ENCODE measurements at places on chromosomes 6 and 20.
A peak's percentile ranks its signal among the peaks of the same experiment; 100 is the strongest.

DNA sequence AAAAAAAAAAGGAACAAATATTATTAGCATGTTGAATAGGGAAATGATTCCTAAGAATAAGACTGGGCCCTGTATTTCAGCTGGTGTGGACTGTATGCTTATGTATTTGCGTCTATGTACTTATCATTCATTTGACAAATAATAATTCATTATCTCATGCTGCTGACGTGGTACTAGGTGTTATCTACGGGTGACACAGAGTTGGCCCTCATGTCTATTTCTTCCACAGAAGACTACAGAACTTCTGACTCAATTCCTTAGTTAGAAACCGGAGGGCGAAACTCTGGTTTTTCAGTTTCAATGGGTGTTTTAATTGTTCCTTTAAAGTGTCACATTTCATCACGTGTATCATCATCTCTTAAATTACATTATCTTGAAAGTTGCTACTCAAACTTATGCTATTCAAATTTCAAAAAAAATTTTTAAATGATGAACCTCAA, 305.9 kb downstream of the CLIC5 start:
- no peak for DNase-seq

DNA sequence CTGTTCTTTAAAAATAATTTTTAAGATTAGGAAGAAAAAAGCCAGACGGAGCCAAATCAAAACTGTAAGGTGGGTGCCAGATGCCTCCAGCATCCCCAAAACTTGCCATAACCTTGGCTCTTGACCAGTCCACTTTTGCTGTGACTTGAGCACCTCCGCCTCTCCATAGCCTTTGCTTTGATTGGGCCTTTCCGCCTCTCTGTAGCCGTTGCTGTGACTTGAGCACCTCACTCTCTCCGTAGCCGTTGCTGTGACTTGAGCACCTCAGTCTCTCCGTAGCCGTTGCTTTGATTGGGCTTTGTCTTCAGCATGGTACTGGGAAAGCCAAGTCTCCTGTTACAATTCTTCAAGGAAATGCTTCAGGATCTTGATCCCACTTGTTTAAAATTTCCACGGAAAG, 73.0 kb downstream of the YTHDF1 start:
- DNase-seq = no peak

GRCh38 chr6:127641905-127642304, 64.9 kb downstream of the C6orf58 start:
- DNase-seq = no peak

DNA sequence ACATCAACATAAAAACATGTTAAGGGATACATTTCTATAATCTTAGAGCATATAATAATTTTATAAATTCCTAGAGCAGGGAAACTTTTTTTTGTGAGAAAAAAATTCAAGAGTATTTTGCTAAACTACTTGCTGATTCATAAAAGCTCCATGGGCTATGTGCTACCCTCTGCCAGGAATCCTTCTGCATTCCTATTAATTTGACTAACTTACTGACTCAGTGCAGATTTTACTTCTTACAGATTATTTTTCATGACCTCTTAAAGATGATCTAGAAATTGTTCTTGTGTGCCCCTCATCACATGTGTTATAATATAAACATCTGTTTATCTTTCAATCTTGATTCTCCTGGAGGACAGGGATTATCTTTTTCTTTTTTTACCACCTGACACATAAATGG, 5.7 kb downstream of the VTA1 start:
- no peak for DNase-seq

DNA sequence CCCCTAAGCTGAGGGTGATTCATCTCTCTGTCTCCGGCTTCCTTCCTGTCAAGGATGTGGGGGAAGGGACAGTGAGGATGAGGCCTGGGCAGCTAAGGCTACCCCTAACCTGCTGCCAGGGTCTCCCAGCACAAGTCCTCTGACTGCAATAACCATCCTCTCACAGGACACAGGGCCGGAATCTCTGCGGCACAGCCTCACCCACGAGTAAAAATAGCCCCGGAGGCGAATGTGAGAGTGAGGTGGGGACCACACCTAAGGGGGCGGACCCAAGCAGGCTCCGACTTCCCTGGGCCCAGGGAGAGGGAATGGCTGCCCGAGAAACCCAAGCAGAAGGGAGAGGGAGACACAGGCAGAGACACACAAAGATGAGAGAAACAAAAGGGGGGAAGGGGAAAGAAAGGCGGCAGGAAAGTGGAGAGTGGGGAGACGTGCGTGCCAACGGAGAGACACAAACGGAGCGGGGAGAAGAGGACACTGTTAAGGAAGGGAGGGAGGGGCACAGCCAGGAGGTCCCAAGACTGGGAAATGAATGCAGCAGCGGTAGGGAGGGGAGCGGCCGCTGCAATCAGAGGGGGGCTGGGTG, 1.4 kb downstream of the CLIC1 start:
- DNase-seq = peak; percentile 82

DNA sequence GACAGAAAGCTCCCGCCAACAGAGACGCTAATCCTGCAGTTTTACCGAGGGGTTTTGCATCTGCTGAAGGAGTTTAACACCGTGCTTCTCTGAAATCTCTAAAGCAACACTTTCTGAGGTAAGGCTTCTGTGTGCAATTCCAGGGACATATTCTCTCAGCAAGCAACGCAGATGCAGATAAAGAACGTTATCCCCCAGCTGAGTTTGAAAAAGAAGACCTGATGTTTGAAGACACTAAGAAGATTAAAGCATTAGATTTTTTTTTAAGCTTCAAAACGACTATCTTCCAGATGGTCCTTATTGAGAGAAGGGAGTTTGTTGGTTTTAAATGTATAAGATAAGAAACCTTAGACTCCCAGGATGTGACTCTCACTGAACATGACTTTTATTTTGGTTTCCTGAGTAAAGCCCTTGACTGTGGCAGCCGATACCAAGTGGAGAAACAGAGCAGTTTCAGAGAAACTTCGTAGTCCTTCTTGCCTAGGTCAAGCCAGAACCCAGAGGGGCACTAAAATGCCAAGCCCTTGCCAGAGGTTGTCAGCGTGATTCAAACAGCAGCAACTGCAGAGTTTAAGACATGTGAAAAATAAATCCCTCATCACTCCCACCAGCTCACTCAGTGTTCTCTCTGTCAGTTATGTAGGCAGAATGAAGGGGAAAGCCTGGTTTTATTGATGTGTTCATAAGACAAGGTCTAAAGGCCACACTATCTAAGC, 353.3 kb upstream of the CNR1 start:
- no peak for DNase-seq

DNA sequence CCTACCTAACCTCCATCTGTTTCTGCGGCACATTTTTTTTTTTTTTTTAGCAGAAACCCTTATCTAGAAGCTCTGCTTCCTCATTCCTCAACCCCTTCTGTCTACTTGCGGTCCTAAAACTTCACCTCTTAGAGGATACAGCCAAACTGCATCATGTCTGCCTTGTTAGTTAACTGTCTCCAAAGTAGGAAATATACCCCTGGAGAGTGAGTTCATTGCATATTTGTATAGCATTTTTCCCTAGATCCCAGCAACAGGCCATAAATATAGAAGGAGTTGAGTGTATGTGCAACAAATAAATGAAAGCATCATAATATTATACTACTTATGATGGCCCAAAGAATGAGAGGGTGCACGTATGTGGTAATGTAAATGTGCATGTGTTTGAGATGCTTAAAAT, 1288.6 kb upstream of the GJE1 start:
- no peak for DNase-seq

- DNase-seq = no peak
These were observed 405.7 kb downstream of the RNF144B start for GRCh38 chr6:18792866-18793265.

- no peak for DNase-seq
These were observed 41.0 kb downstream of the SLC9A8 start for GRCh38 chr20:49853640-49854039.

- DNase-seq = no peak
These were observed 125.8 kb upstream of the SPTLC3 start for GRCh38 chr20:12882832-12883506.

DNA sequence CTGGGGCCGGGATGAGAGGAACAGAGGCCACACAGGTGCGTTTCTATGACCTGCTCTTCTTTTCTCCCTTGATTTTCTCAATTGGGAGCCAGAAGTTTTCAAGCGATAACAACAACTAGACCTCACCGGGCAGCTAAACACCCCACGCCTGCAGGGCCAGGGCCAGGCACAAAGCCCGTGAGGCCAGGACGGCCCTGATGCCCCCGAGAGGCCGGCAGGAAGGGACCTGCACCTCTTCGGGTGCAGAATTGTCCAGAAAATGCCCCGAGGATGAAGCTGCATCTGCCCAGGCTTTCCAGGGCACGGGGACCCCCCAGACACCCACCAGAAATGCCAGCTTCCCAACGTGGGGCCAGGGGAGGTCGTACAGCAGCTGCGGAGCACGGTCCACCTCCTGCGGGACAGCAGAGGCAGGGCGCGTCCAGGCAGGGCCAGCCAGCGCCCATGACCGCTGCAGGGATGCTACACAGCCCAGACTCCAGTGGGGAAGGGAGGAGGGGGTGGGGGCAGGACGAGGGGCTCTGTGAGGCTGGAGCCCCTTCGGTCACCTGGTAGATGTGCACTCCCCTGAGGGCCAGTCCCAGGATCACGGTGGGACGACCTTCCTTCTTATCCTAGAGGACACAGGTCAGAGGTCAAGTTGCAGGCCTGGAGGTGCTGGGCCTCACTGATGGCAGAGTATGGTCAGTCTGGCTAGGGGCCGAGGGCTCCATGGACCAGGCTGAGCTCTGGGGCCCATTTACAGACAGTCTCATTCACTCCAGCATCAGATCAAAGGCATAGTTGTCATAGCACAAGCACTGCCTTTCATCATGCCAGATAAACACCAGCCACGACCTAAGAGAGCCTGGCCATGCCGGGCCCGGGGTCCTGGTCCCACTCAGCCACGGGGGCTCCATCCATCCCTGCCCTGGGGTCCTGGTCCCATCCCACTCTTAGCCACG, 16.4 kb downstream of the FRMD1 start:
- no peak for DNase-seq

GRCh38 chr20:48818481-48818987, 9.3 kb downstream of the PREX1 start:
- DNase-seq = no peak

GRCh38 chr6:52161689-52162438, 24.3 kb upstream of the IL17A start:
- DNase-seq = no peak

DNA sequence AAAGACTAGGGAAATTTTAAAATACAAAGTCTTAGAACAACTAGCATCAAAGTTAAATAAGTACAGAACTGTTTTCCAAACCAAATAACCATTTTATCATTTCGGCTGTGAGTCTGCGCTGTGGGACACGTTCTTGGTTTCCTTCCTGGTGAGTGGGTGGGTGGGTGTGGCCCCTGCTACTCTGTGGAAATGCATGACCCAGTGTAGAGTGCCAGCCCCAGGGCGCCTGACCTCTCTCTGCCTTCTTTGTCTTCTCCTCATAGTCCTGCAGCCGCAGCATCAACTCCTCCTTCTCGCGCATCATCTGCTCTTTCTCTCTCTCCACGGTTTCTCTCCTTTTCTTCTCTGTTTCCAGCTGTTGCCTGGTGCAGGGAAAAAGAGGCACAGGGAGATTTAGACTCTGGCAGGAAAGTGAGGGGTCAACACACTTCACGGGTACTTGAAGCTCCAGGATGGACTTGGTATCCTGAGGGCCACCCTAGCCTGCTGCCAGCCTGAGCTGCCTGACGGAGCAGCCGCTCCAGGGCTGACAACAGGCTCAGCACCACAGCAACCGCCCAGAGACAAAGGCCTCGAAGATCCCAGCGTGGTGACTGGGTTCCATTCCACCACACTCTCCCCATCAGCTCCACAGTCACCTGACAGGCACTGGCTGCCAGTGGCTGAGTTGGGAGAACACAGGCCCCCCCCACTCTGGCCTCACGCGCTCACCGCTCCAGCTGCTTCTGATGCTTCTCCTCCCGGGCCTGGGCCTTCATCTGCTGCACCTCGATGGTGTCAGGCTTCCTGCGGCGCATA, 48.4 kb downstream of the EZR start:
- no peak for DNase-seq

- peak; percentile 70 for DNase-seq
These were observed 824 bp downstream of the MPC1 start for GRCh38 chr6:166381733-166382499.

GRCh38 chr6:112770308-112770707, 423.2 kb downstream of the RFPL4B start:
- DNase-seq = no peak

- no peak for DNase-seq
These were observed 36.1 kb upstream of the NKX2-4 start for GRCh38 chr20:21433329-21433890.

DNA sequence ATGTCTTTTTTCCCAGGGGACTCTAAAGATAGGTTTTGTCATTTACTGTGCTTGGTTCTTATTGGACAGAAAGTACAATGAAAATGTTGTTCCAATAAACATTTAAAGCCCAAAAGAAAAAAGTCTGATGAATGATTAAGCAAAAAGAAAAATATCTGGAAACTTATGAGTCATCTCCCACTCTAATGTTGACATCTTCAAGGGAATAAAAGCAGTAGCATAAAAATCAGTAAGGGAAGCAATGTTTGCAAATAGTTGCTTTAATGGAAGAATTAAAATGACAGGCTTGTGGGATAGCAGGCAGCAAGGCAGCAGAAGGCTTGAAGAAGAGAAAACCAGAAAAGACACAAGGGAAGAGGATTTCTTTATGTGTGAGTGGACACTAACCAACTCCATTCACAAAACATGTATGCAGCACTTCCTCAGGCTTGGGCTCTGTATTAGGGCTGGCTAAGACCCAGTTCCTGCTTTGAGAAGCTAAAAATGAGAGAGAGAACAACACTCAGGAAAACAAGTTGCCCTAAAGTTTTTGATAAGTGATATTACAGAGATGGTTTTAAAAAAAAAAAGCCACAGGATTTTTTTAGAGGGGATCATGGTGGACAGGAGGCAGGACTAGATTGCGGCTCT, 263.2 kb upstream of the NT5E start:
- no peak for DNase-seq

- no peak for DNase-seq
These were observed 492.4 kb downstream of the PKHD1 start for GRCh38 chr6:51594981-51595380.

- DNase-seq = no peak
These were observed 422.9 kb upstream of the PLCB4 start for GRCh38 chr20:8646033-8646441.

GRCh38 chr20:22678678-22679077, 94.3 kb upstream of the FOXA2 start:
- DNase-seq = no peak

- DNase-seq = no peak
These were observed 203.5 kb upstream of the TSHZ2 start for GRCh38 chr20:52768694-52769093.

DNA sequence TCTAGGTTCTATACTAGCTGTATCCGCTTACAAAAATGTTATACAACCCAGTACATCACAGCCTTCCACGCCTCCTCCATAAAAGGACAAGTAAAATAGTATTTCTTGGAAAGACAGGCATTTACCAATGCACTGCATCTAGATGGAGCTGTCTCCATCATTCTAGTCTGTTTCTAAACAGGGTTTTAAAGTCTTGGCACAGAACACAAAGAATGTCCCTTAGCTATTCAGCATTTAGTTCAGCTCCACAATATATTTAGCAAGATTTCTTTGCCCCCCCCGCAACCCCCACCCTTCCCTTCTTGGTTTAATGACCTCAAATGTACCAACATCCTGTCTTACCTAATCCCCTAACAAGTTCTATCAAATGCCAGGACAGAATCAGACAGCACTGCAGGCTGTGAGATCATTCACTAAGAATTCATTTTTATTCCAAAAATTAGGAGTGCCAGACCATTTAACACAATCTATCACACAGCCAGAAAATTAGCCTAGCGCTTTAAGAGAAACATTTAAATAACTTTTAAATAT, 198.6 kb downstream of the BACH2 start:
- DNase-seq = no peak
